ENCODE measurements at places on chromosomes 7 and 10. TPM values are rescaled to one million over a fixed set of nuclear protein-coding genes. Genes with fewer than 3 reads are reported as not detected.

The PRKAR1B gene
- polyA plus RNA-seq, result 9.0 TPM

The DKK1 gene
- polyA plus RNA-seq, result 123 TPM

The TRIM50 gene
- polyA plus RNA-seq, result 4.2 TPM

The CYP3A5 gene
- 9.6 TPM for polyA plus RNA-seq

The CLDN4 gene
- 35.7 TPM for polyA plus RNA-seq

The ASB15 gene
- polyA plus RNA-seq, result not detected

The HNRNPF gene
- 177 TPM for polyA plus RNA-seq

The FRMD4A gene
- 0.26 TPM for polyA plus RNA-seq

The AMPH gene
- polyA plus RNA-seq, result not detected

The LRRC17 gene
- polyA plus RNA-seq, result 0.66 TPM

The MMP21 gene
- polyA plus RNA-seq, result not detected

The ITGA8 gene
- polyA plus RNA-seq, result not detected

The C10orf53 gene
- polyA plus RNA-seq, result not detected

Data from HepG2 (cell line).